ENCODE measurements at places on chromosomes 7 and 10.

- DNase-seq, result no peak
These were observed 261.8 kb upstream of the KLF6 start for GRCh38 chr10:4046712-4047354.

GRCh38 chr7:36128448-36129047, 24.5 kb upstream of the EEPD1 start:
- no peak for DNase-seq

DNA sequence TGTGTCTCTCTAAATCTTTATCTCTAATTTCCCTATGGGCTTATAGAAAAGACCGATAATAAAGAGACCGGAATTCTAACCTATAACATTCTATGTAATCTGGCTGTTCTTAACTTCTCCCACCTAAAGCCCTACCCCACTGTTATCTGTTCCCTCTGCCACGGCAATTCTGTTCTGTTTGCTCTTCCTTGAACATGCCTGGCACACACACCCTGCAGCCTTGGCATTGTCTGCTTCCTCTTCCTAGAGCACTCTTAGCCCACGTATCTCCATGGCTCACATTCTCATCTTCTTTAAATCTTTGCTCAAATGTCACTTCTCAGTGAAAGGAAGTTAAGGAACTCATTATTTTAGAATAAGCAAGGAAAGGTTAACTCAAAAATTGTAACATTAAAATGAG, 309.2 kb downstream of the GPR158 start:
- DNase-seq, result no peak

- no peak for DNase-seq
These were observed 112.2 kb downstream of the LARP4B start for GRCh38 chr10:819326-819725.

DNA sequence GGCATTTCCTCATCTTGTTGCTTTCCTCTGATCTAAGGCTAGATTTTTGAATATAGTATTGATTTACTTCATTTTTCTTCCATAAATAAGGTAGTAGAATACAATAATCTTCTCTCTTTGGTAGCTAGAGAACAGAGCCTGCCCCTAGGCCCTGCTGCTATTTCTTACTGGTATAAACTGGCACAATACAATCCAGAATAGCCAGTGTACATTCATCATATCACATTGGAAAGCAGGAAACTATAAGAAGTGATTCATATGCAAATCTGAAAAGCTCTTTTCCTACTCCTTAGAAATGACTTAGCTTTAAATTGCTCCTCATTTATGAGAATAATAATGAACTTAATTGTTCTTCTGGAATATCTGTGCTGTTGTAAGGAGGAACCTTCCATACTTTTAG, 100.2 kb downstream of the KCND2 start:
- no peak for DNase-seq

DNA sequence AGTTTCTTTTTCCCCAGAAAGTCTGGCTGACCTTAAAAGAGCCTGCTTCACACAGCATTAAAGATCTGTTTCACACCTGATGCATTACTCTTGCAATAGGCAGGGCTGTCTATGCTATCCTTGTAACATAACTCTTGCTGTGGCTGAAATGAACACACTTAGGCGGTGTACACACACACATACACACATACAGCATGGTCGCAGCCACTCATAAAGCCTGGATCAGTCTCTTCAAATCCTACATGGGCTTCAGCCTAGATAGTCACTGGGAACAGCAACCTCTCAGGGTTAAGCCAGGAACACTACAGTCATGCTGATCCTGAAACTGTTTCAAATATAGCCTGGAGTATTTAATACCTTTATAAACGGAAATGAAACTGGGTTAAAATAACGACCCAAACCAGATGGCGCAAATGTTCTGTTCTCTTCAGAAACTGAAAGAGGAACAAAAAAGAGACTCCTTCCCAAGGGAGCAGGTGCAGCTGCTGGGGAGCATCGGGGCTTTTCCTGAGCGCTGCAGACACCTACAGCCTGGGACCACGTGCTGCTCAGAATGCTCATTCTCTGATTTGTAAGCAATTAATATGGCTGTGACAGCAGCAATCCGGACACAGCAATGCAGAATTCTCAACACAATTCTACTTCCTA, 61.0 kb upstream of the SFMBT2 start:
- DNase-seq, result no peak

All from cortex of kidney (tissue), 1 donor.